ENCODE measurements at places on chromosomes 2 and 18. TPM values are rescaled to one million over a fixed set of nuclear protein-coding genes. Genes with fewer than 3 reads are reported as not detected.
A peak's percentile ranks its signal among the peaks of the same experiment; 100 is the strongest.

GRCh38 chr2:225894236-225894980 is 494.9 kb downstream of the NYAP2 start:
- no peak overlapping the region for H3K4me3 ChIP-seq
- peaks cover 7% of the 10 kb centered on the region for H3K27me3 ChIP-seq
- no peaks in the 10 kb centered on the region for H3K36me3 ChIP-seq
- no peak for DNase-seq
- no peaks in the 10 kb centered on the region for H3K4me1 ChIP-seq

DNA sequence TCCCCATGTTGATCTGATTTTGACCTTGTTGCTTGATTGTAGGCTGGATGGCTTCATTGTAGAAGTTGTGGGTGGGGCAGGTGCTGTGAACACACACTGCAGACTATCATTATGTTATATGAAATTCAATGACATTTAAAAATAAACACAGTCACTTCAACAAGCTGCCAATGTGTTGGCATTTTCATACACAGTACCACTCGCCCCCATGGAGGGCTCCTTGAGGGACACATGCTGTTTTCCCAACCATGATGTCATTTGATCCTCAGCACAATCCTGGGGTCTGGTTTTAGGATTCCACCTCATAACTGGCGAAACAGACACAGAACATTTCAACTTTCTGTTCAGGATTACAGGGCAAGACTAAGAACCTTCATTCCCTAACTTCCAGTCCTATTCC is 86.9 kb downstream of the ZCCHC2 start:
- H3K4me1 ChIP-seq: no peaks in the 10 kb centered on the region
- peaks cover 16% of the 10 kb centered on the region for H3K27me3 ChIP-seq

Gene CAB39
- 128 TPM for total RNA-seq

Gene GREB1
- total RNA-seq: 0.29 TPM

Gene ABCB11
- not detected for total RNA-seq

GRCh38 chr2:183678908-183679307 is 554.7 kb downstream of the NUP35 start:
- no peaks in the 10 kb centered on the region for H3K36me3 ChIP-seq
- H3K27me3 ChIP-seq: no peaks in the 10 kb centered on the region
- H3K27ac ChIP-seq: no peak overlapping the region
- H3K4me1 ChIP-seq: no peaks in the 10 kb centered on the region
- DNase-seq: no peak
- no peak overlapping the region for H3K4me3 ChIP-seq

Gene AOX1
- total RNA-seq: 0.38 TPM

GRCh38 chr2:112777036-112777435 is 7.3 kb downstream of the IL1A start:
- DNase-seq: no peak
- peaks cover 16% of the 10 kb centered on the region for H3K4me1 ChIP-seq
- peaks cover 3% of the 10 kb centered on the region for H3K36me3 ChIP-seq
- no peaks in the 10 kb centered on the region for H3K27me3 ChIP-seq

GRCh38 chr2:40034198-40034597 is 255.1 kb upstream of the THUMPD2 start:
- H3K27me3 ChIP-seq: no peaks in the 10 kb centered on the region
- no peak overlapping the region for H3K4me3 ChIP-seq
- H3K27ac ChIP-seq: no peak overlapping the region
- DNase-seq: no peak
- no peaks in the 10 kb centered on the region for H3K4me1 ChIP-seq
- no peaks in the 10 kb centered on the region for H3K36me3 ChIP-seq

GRCh38 chr18:26453386-26453901 is 94.9 kb downstream of the KCTD1 start:
- no peak for DNase-seq
- H3K4me3 ChIP-seq: no peak overlapping the region
- H3K4me1 ChIP-seq: peaks cover 3% of the 10 kb centered on the region
- H3K36me3 ChIP-seq: peaks cover 1% of the 10 kb centered on the region

GRCh38 chr2:198596985-198597384 is 792.6 kb downstream of the PLCL1 start:
- DNase-seq: no peak
- no peak overlapping the region for H3K27ac ChIP-seq
- H3K27me3 ChIP-seq: no peaks in the 10 kb centered on the region
- no peak overlapping the region for H3K4me3 ChIP-seq
- H3K4me1 ChIP-seq: no peaks in the 10 kb centered on the region

- no peaks in the 10 kb centered on the region for H3K36me3 ChIP-seq
- H3K27me3 ChIP-seq: peaks cover 3% of the 10 kb centered on the region
- DNase-seq: no peak
- no peak overlapping the region for H3K4me3 ChIP-seq
- H3K27ac ChIP-seq: no peak overlapping the region
- H3K4me1 ChIP-seq: no peaks in the 10 kb centered on the region
Observed at GRCh38 chr2:71933467-71934319, 214.0 kb downstream of the CYP26B1 start.

DNA sequence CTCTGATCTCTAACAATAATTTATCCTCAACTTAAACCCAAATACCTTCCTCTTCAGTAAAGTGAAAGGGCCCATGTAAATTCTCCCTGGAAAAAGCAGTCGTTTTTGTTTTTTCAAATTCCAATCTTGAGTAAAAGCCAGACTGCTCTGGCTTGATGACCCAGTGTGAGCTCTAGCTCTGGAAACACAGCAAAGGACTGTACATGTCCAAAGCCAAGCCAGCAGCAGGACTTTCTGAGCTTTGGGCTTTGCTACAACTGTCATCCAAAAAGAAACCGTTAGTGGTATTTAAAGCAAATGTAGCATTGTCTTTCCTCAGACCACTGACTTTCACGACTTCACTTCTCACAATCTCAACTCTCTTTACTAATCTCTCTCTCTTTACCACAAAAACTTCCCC is 25.4 kb downstream of the SH3YL1 start:
- H3K4me1 ChIP-seq: no peaks in the 10 kb centered on the region
- H3K27ac ChIP-seq: no peak overlapping the region
- no peaks in the 10 kb centered on the region for H3K27me3 ChIP-seq
- H3K36me3 ChIP-seq: peaks cover 31% of the 10 kb centered on the region
- no peak for DNase-seq
- H3K4me3 ChIP-seq: no peak overlapping the region

Gene SKOR2
- not detected for total RNA-seq

DNA sequence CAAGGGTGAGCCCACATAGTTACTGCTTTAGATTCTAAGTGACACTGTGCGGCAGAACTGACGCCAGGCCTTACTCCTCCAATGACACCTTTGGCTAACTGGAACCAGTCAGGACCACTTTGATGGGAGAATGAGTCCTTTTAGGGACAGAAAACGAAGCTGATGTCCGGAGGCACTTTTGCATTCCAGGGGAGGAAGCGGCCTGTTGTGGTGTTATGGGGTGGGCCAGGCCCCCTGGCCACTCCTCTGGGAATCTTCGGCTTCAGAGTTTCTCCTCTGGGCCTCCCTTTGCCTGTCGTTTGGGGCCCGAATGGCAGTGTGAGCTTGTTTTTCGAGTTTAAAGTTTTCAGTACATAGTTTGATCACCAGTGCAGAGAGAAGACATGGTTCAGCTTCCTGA is 65.9 kb downstream of the MBP start:
- no peaks in the 10 kb centered on the region for H3K27me3 ChIP-seq
- H3K4me1 ChIP-seq: peaks cover 100% of the 10 kb centered on the region

Gene ANKRD30B
- not detected for total RNA-seq

- no peak for DNase-seq
- H3K27me3 ChIP-seq: no peaks in the 10 kb centered on the region
- H3K36me3 ChIP-seq: no peaks in the 10 kb centered on the region
Observed at GRCh38 chr2:86223140-86223926, 24.1 kb downstream of the MRPL35 start.

GRCh38 chr2:25416674-25417073 is 74.9 kb upstream of the DNMT3A start:
- peaks cover 22% of the 10 kb centered on the region for H3K36me3 ChIP-seq
- no peak overlapping the region for H3K27ac ChIP-seq

Gene TYMS
- 287 TPM for total RNA-seq

- H3K4me3 ChIP-seq: no peak overlapping the region
- peaks cover 6% of the 10 kb centered on the region for H3K4me1 ChIP-seq
- H3K36me3 ChIP-seq: no peaks in the 10 kb centered on the region
- no peak overlapping the region for H3K27ac ChIP-seq
Observed at GRCh38 chr2:205461678-205462665, 220.3 kb upstream of the NRP2 start.

- no peaks in the 10 kb centered on the region for H3K36me3 ChIP-seq
- H3K27ac ChIP-seq: no peak overlapping the region
- no peaks in the 10 kb centered on the region for H3K27me3 ChIP-seq
- no peak for DNase-seq
Observed at GRCh38 chr2:138276339-138276738, 225.2 kb upstream of the SPOPL start.

Gene RIT2
- not detected for total RNA-seq

DNA sequence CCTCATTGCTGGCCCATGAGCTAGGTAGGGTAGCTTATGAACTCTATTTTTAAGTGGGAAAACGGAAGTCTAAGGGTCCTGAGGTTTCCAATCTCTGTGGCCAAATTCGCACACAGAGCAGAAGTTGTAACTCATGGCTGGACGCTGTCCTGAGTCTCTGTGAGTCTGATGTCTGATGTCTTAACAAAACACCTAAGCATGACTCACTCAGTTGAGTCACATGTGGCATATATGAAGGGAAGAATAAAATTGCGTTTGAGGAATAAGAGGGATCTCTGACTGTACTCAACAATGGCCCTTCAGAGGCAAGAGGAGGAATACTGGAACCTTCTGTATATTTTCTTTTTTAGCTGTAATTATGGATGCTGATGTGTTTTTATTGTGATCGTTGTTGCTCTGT is 569.7 kb downstream of the RIT2 start:
- H3K36me3 ChIP-seq: no peaks in the 10 kb centered on the region
- DNase-seq: no peak
- no peaks in the 10 kb centered on the region for H3K4me1 ChIP-seq
- H3K27ac ChIP-seq: no peak overlapping the region

- peaks cover 16% of the 10 kb centered on the region for H3K36me3 ChIP-seq
- H3K4me1 ChIP-seq: peaks cover 30% of the 10 kb centered on the region
- H3K27me3 ChIP-seq: no peaks in the 10 kb centered on the region
- H3K4me3 ChIP-seq: peak overlapping the region; percentile 86
Observed at GRCh38 chr18:159933-160332, 1.6 kb downstream of the USP14 start.

DNA sequence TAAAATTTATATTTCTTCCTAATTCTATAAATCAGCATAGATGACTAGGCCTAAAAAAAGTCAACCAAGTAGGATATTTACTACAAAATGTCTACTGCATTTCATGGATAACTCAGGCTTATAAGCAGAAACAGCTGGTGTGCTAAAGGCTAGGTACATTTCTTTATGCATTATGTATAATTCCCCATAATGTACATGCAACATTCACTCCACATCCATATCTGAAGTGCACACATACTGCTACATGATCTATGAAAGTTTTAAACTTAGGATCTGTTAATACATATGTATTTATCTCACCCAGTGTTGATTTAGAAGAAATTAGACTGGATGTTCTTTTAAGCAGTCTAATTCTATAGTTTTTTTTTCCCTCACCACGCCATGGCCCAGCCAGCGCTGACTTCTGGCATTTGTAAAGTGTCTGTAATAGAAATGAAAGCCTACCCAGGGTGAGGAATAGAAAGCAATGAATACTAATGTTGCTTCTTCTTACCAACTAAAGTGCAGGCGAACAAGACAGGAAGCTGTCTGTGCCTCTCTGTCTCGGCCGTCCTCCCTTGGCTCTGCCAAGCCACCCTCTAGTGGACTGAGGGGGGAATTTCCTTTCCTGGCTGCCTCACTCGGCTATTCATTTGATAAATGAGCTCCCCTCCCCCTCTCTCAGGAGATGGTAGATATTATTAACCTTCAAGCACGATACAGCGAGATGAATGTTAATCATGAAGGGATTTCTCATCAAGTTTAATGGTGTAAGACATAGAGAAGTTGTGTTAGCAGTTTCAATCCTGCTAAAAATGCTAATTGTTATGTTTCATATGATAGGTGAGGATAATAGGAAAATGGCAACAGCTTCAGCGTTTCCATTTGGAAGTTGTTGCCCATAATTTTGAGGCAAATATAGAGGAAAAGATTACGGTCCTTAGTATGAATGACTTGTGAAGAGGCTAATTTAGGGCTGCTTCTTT is 384.5 kb downstream of the MTX2 start:
- no peak overlapping the region for H3K27ac ChIP-seq
- H3K36me3 ChIP-seq: no peaks in the 10 kb centered on the region
- no peak overlapping the region for H3K4me3 ChIP-seq
- H3K4me1 ChIP-seq: peaks cover 2% of the 10 kb centered on the region
- peaks cover 35% of the 10 kb centered on the region for H3K27me3 ChIP-seq

Gene SERPINB10
- total RNA-seq: not detected

Gene REG3G
- total RNA-seq: not detected

Gene SAG
- 0.27 TPM for total RNA-seq

DNA sequence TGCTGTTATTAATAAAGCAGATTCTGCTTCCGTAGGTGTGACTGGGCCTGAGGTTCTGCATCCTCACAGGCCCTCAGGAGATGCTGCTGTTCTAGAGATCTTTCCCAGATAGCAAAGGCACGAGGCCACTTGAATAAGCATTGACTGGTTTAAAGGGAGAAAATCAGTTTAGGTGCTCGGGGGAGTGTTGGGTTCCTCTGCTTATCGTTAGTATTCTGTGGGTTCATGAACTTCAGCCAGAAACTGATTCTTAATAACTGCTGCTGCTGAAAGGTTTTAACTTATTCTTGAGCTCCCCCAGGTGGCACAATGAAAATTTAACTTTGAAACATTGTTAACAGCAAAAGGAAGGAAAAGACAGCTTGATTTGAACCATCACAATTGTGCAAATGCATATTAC is 56.9 kb downstream of the ITGA6 start:
- H3K4me3 ChIP-seq: no peak overlapping the region
- peaks cover 14% of the 10 kb centered on the region for H3K36me3 ChIP-seq
- no peak overlapping the region for H3K27ac ChIP-seq
- DNase-seq: no peak
- no peaks in the 10 kb centered on the region for H3K27me3 ChIP-seq
